ENCODE measurements at places on chromosomes 11 and 22.

DNA sequence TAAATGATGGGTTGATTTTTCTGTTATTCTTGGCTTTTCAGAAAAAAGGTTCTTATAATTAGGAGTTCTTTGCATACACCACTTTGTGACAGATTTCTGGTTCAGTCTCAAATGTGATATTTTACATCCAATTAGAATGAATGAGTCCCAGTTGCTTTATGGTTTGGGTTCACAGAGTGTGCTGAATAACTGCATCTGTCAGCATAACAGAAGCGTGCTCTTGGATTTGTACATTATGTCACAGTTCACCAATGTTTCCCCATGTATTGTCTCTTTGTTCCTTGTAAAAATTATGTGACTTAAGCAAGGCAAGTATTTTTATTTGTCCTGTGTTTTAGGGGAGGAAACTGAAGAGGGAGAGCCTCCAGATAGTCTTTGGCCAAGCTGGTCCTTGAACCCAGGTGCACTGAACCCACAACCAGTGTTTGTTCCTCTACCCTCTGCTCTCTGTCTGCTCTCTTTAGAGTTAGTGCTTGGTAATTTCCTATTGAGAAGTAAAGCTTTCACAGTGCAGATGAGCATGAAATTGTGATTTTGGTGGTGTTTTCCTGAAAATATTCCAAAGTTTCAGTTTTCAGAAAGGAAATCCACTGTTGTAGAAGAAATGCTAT, 107.5 kb downstream of the TBC1D22A start:
- DNase-seq: no peak

- DNase-seq: no peak
Measured at GRCh38 chr11:68927280-68928135, 23.8 kb downstream of the IGHMBP2 start.

DNA sequence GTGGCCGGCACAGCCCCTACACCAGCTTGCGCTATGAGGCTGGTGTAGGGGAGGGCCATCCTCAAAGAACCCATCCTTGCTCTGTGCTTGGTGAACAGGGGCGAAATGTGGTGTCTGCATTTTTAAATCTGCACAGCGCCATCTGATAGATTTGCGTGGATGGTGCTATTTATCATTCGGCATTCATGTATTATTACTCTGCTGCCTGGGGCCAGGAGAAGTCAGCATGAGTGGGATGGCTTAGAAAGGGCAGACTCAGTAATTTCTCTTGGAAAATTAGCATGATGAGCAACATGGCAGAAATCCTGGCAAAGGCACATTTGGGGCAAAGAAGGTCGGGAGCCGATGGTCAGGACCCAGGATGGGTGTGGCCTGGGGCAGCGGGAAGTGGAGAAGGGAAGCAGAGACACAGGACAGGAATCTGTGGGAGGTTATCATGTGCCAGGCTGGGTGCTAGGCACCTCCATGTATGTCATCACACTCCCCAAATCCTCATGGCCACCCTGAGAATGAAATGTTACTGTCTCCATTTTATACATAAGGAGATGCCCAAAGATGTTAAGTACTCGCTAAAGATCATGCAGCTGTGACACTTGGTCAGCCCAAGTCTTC, 149.0 kb downstream of the CEP164 start:
- no peak for DNase-seq

DNA sequence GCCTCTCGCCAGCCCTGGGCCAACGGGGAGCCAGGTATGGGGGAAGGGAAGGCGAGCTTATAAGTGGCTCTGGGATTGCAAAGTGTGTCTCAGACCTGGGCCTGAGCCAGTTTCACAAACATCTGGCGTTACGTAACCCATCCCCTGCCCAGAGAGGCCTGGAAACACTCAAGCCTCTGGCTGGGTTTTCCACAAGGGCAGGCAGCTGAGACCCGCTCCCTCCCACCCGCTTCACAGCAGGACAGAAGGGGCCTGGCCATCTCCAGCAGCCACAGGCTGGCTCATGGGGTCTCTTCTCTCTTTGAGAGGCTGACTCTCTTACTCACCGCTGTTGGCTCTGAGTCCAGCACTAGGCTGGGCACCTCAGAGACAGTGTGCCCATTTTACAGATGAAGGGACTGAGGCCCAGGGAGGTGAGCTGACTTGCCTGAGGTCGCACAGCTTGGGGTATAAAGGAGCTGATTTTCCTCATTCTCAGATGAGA, 44.5 kb downstream of the TRIOBP start:
- DNase-seq: no peak

- DNase-seq: no peak
Measured at GRCh38 chr11:129013737-129014475, 71.2 kb upstream of the TP53AIP1 start.

DNA sequence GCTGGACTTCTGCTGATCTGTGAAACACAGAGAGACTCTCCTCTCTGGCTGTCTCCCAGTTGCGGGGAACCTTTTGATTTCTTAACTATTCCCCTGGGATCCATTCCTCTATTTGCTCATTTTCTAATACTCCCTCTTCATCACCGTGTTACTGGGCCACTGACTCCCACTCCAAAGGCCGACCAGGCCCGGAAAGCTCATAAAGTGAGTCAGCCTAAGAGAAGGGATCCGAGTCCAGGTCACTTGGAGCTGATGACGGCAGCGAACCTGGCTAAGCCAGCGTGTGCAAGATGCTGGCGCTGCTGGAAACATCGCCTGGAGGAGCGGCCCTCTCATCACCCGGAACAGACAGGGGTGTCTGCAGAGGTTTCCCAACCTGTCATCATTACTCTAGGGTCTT, 112.8 kb downstream of the FBXO7 start:
- no peak for DNase-seq

Measured in SK-MEL-5 (cell line).